Activated CD8-positive, alpha-beta memory T cell treated with anti-CD3 and anti-CD28 coated beads for 4 hours (primary cell): ENCODE measurements at places on chromosomes 6 and 20.
A peak's percentile ranks its signal among the peaks of the same experiment; 100 is the strongest.

DNA sequence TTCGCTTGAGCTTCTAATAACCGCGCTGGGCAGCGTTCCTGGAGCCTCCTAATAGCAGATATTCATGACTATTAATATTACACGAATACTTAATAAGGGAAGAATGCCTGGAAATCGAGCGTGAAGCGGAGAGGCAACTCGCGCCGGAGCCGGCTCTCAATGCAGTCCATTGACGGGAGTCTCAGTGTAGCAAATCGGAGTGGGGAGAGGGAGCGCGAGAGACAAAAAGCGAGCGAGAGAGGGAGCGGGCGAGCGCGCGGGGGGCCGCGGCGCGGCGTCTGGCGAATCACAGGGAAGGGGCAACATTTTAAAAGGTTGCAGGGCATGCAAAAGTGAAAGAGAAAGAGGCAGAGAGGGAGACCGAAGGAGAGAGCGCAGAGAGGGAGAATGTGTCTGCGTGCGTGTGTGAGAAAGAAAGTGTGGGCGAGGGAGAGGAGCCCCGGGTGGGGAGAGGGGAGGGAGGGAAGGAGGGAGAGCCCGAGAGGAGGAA is 2.9 kb downstream of the TFAP2A start:
- DNase-seq = peak; percentile 18

GRCh38 chr6:123805921-123806320 is 2.3 kb downstream of the NKAIN2 start:
- DNase-seq = no peak

- no peak for DNase-seq
Measured at GRCh38 chr20:43937591-43937990, 22.9 kb downstream of the TOX2 start.

DNA sequence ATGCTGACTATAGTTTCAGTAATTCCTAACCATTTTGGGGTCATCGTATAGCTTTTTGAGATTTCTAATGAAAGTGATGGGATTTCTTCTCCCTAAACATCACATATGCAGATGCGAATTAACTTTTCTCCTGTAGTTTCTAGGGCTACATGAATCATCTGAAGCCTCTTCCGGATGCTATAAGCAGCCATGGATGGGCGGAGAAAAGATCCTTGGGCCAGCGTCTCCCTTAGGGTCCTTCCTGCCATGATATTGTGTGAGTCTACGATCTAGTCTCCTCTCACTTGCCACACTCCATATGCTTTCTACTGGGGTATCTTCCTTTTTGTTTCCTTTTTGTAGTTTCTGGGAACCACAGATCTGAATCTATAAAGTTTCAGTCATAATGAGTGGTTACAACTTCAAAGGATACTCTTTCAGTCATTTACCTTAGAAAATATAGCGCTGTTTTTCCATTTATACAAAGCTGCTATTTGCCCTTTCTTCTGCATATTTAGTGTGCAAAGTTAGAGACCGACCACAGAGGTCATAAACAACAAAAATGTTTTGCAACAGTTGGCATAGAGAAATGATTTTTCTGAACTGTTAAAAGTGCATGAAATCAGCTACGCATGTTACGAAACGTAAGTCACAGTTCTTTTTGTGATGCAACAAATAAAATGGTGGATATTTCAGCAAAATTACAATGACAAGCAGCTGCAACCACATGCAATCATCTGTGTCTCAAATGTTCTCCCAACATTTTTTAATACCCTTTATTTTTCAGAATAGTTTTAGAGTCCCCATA is 396.2 kb upstream of the SLC35B3 start:
- no peak for DNase-seq

DNA sequence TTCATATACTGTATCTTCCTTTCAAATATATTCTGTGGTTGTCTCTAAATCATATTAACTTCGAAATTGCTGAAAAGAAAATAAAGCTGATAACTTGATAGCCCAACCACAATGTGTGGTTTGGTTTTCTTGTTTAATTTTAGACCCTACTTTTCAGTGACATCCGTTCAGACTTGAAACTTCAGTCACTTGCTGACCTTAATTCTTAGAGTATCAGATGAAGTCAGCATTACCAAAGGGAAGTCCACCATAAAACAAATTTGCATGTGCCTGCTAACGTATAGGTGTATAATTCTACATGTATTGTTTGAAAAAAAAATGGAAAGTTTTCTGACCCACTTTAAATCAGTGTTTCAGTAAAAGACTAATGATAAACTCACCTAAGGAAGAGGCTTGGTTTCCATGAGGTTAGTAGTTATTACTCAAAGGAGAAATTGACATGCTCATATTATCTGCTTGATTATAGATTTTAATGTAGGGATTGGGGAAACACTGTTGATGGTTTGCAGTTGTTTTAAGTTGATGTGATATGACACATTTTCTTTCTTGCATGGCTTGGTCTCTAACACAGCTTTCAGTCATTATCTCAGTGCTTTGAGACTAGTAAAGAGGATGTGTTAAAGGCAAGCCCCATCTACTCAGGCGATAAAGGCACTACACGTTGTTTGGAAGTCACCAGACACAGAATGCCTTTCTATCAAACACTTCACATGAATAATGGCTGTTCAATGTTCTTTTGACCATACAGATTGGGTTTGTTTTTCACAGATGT is 5.2 kb upstream of the IL17A start:
- no peak for DNase-seq

DNA sequence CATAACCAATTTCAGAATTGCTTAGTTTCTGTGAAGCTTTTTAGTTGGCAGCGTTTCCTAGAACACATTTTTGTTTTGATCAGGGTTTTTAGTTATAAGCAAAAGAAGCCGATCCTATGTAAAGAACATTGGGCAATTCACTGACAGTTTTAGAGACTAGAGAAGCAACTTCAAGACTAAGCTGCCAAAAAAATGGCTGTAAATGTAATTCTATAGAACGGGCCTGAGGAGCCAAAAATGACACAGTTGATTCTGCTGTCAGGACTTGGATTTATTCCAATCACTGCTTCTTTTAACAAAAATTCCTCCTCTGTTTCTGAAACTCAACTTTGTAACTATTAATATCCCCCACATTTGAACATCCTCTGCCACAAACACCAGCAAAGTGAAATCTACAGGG is 236.0 kb upstream of the EYS start:
- DNase-seq = no peak

DNA sequence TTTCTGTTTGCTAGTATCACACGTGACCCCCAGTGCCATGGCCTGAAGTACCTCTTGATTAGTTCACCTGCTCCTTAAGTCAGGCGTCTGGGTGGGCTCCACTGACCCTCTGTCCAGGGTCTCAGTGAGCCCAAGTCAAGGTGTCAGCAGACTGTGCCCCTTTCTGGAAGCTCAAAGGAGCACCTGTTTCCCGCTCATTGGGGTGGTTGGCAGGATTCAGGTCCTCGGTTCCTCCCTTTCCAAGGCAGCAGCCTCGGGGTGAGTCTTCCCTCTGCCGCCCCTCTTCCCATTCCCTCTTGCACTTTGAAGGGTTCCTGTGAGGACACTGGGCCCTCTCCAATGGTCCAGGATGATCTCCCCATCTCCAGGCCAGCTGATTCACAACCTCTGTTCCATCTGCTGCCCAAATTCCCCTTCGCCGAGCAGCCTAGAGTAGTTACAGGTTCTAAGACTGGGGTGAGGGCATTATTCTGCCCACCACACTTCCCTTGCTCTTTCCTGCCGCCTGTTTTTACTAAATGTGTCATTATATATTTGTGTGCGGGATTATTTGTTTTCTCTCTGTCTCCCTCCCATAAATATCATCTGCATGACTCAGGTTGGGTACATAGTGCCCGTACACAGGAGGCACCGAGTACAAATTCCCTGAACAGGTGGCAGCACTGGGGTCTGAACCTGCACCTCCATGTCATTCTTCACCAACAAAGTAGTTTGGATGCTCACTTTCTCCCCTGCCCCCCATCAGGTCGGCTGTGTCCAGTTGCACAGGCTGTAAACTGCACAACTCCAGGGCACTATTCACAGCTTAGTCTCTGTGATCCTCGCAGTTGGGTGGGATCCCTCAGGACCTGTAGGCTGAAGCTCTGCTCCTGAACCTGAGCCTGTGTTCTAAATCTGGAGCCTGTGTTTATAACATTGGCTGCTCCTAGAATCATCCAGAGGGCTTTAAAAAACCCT is 58.5 kb downstream of the RBM38 start:
- DNase-seq = no peak

DNA sequence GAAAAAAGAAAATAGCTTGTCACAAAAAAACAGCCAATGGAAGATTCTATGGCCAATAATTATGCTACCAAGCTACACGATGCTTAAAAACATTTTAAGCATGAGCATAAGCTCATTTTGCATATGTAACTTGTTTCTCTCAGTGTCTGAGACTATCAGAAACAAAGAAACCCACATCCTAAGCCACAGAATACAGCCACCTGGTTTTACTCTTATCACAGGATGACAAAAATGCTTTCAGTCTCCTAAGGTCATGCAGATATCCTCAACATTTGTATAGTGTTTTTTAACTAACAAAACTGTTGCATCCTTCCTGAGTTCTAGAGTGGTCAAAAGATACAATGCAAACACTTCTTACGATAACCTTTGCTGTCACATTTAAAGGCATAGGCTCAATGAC is 172.1 kb upstream of the RUNX2 start:
- no peak for DNase-seq

- no peak for DNase-seq
Measured at GRCh38 chr20:11797156-11797555, 120.5 kb upstream of the BTBD3 start.
